B cell (primary cell): ENCODE measurements at places on chromosomes 2 and 18.

- no peak for DNase-seq
Measured at GRCh38 chr2:207510148-207510547, 19.6 kb upstream of the CREB1 start.

GRCh38 chr2:37181726-37182684 lies 6.5 kb downstream of the SULT6B1 start:
- DNase-seq: no peak

- DNase-seq: no peak
Measured at GRCh38 chr2:235567842-235568241, 74.0 kb downstream of the AGAP1 start.

GRCh38 chr18:59904011-59904601 lies 4.3 kb downstream of the PMAIP1 start:
- DNase-seq: no peak
